Liver (tissue), 10 donors: ENCODE measurements at places on chromosomes 11 and 22. TPM values are rescaled to one million over a fixed set of nuclear protein-coding genes. Genes with fewer than 3 reads are reported as not detected.

MUC6 gene
- 0.25 TPM for total RNA-seq

OR52I1 gene
- total RNA-seq = not detected

DEUP1 gene
- total RNA-seq = not detected

DNA sequence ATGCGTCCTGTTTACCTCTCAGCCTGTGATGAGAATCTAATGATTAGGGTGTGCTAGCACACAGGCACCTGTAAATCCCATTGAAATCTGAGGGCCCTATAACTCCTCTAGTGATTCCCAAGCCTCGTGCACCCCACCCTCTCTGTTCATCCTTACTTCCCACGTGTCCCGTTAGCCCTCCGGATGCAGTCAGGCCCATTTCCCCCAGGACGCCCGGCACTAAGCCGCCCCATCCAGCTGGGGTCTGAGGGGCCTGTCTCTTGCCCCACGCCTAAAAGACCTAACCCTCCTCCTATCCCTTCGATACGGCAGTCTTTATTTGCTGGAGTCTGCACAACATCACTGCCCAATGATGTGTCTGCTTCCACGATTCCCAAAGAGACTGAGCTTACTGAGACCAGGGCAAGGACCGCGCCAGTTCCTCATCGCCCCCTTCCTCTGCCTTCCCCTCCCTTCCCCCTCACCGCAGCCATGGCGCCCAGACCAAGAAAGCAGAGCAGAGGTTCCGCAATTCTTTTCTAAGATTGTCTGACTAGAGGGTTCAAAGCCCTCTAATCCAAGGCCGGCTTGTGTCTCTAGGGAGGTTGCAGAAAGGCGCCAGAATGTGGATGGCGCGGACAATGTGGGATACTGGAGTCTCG is 1.1 kb upstream of the FADS2 start:
- H3K4me3 ChIP-seq = no peak overlapping the region
- H3K27me3 ChIP-seq = no peaks in the 10 kb centered on the region
- no peak for DNase-seq
- no peaks in the 10 kb centered on the region for H3K36me3 ChIP-seq
- peak overlapping the region; percentile 88 for H3K27ac ChIP-seq
- peaks cover 10% of the 10 kb centered on the region for H3K4me1 ChIP-seq

- H3K36me3 ChIP-seq = no peaks in the 10 kb centered on the region
- no peaks in the 10 kb centered on the region for H3K27me3 ChIP-seq
- H3K4me1 ChIP-seq = no peaks in the 10 kb centered on the region
Observed at GRCh38 chr11:124276081-124276480, 19.9 kb downstream of the OR8G5 start.

DNA sequence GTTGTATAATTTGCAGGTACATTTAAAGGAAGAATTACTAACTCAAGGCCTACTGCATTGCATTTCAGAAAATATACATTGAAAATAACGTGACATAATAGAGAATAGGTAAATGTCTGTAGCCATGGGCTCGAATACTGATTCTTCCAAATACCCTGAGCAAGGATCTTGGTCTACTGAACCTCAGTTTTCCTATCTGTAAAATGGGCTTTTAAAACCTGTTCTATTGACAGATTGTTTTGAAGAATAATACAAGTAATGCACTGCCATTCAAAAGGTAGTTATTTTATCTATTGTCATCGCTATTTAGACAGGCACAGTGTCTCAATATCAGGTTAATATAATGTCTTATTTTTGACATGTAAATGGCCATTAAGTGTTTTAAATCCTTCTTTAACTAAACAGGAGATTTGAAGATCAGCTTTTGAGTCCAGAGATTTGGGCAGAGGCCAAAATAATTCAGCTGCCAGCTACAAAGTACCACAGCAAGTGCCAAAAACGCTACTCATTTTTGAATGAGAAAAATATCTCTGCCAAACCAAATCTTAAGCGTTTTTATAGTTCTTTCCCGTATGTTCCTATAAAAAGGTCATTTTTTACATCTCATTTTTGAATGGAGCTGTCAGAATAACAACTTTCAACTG is 56.7 kb downstream of the CTSC start:
- no peak overlapping the region for H3K4me3 ChIP-seq
- DNase-seq = no peak
- peaks cover 10% of the 10 kb centered on the region for H3K4me1 ChIP-seq
- no peaks in the 10 kb centered on the region for H3K27me3 ChIP-seq

- no peaks in the 10 kb centered on the region for H3K27me3 ChIP-seq
- no peak overlapping the region for H3K4me3 ChIP-seq
- no peak overlapping the region for H3K27ac ChIP-seq
- no peaks in the 10 kb centered on the region for H3K4me1 ChIP-seq
Observed at GRCh38 chr11:125157953-125158680, 6.4 kb upstream of the PKNOX2 start.

GRCh38 chr22:25420925-25421904 is 143.3 kb upstream of the GRK3 start:
- no peak for DNase-seq
- H3K27me3 ChIP-seq = peaks cover 8% of the 10 kb centered on the region
- no peak overlapping the region for H3K27ac ChIP-seq
- peaks cover 7% of the 10 kb centered on the region for H3K4me1 ChIP-seq
- no peak overlapping the region for H3K4me3 ChIP-seq

DNA sequence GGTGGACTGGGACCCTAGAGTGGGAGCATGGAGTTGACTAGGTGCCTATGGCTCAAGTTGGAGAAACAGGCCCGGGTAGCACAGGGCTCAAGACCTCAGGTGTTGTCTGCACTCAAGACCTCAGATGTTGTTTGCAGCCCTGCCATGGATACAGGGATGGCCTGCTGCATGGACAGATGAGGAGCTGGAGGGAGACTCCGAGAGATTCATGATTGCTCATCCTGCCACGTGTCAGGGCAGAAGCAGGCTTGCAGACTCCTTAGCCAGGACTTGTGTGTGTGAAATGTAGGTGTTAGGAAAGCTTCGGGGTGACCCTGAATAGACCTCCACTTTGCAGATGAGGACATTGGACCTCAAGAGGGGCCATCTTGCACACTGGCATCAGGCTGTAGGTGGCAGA is 921 bp downstream of the CCDC116 start:
- no peak overlapping the region for H3K4me3 ChIP-seq
- H3K36me3 ChIP-seq = no peaks in the 10 kb centered on the region
- H3K27ac ChIP-seq = no peak overlapping the region
- H3K4me1 ChIP-seq = peaks cover 11% of the 10 kb centered on the region
- DNase-seq = no peak

GRCh38 chr22:23117891-23118646 is 23.7 kb downstream of the RSPH14 start:
- no peak overlapping the region for H3K4me3 ChIP-seq
- no peak for DNase-seq
- no peaks in the 10 kb centered on the region for H3K4me1 ChIP-seq
- H3K27me3 ChIP-seq = no peaks in the 10 kb centered on the region
- no peak overlapping the region for H3K27ac ChIP-seq

DNA sequence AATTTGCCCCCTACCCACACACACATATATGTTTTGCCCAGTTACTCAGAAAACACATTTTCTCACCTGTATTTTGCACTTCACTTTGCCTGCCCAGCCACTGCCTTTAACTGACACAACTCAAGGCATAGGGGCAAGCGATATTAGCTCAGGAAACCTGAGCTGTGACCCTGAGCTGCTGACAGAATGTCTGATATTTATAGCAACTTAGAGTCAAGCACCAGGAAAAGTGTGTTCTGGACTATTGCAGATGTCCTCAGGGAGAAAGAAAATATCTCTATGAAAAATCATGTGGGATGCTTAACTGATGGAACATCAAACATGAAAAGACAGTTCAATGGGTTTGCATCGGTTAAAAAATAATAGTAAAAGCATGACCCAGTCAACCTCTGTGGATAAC is 63.9 kb upstream of the SLC35C1 start:
- no peaks in the 10 kb centered on the region for H3K4me1 ChIP-seq
- no peak for DNase-seq
- no peaks in the 10 kb centered on the region for H3K27me3 ChIP-seq

DNA sequence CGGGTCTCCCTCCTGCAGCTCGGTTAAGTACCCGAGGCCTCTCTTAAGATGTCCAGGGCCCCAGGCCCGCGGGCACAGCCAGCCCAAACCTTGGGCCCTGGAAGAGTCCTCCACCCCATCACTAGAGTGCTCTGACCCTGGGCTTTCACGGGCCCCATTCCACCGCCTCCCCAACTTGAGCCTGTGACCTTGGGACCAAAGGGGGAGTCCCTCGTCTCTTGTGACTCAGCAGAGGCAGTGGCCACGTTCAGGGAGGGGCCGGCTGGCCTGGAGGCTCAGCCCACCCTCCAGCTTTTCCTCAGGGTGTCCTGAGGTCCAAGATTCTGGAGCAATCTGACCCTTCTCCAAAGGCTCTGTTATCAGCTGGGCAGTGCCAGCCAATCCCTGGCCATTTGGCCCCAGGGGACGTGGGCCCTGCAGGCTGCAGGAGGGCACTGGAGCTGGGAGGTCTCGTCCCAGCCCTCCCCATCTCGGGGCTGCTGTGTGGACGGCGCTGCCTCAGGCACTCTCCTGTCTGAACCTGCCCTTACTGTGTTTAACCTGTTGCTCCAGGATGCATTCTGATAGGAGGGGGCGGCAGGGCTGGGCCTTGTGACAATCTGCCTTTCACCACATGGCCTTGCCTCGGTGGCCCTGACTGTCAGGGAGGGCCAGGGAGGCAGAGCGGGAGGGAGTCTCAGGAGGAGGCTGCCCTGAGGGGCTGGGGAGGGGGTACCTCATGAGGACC is 25.0 kb downstream of the FADS3 start:
- H3K36me3 ChIP-seq = peaks cover 5% of the 10 kb centered on the region
- no peak overlapping the region for H3K4me3 ChIP-seq
- H3K27ac ChIP-seq = no peak overlapping the region
- H3K27me3 ChIP-seq = no peaks in the 10 kb centered on the region
- no peaks in the 10 kb centered on the region for H3K4me1 ChIP-seq

GRCh38 chr11:98260983-98261382 is 759.8 kb upstream of the CNTN5 start:
- no peak overlapping the region for H3K4me3 ChIP-seq
- H3K4me1 ChIP-seq = no peaks in the 10 kb centered on the region
- no peak overlapping the region for H3K27ac ChIP-seq
- H3K36me3 ChIP-seq = no peaks in the 10 kb centered on the region
- DNase-seq = no peak

- no peaks in the 10 kb centered on the region for H3K36me3 ChIP-seq
- H3K27ac ChIP-seq = no peak overlapping the region
- peaks cover 2% of the 10 kb centered on the region for H3K27me3 ChIP-seq
- DNase-seq = peak; percentile 39
- H3K4me3 ChIP-seq = no peak overlapping the region
Observed at GRCh38 chr11:133821776-133822175, 23.5 kb downstream of the SPATA19 start.

GRCh38 chr22:18966748-18967147 is 30.7 kb upstream of the PRODH start:
- no peaks in the 10 kb centered on the region for H3K36me3 ChIP-seq
- no peak for DNase-seq
- H3K4me3 ChIP-seq = no peak overlapping the region
- H3K27me3 ChIP-seq = no peaks in the 10 kb centered on the region

- peaks cover 87% of the 10 kb centered on the region for H3K36me3 ChIP-seq
- DNase-seq = no peak
- H3K27ac ChIP-seq = no peak overlapping the region
- H3K27me3 ChIP-seq = no peaks in the 10 kb centered on the region
- no peaks in the 10 kb centered on the region for H3K4me1 ChIP-seq
- H3K4me3 ChIP-seq = no peak overlapping the region
Observed at GRCh38 chr11:72006309-72007088, 7.8 kb downstream of the IL18BP start.

DNA sequence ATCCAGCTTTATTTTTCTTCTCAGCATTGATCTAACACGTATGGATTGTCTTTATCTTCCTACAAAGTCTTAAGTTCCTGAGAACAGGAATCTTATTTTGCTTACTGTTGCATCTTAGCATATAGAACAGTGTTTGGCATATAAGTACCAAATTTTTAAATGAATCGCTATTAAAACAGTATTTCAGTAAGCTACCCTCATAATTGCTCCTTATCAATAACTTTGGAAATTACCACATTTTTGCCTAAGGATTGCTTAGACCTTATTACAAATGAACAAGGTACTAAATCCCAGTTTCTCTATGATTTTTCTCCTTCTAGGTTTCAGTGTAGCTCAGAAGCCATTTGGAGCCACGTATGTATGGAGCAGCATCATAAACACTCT is 9.7 kb downstream of the DEPDC7 start:
- H3K36me3 ChIP-seq = peaks cover 15% of the 10 kb centered on the region
- no peaks in the 10 kb centered on the region for H3K27me3 ChIP-seq
- H3K4me1 ChIP-seq = peaks cover 17% of the 10 kb centered on the region
- DNase-seq = no peak
- no peak overlapping the region for H3K27ac ChIP-seq
- H3K4me3 ChIP-seq = no peak overlapping the region

DNA sequence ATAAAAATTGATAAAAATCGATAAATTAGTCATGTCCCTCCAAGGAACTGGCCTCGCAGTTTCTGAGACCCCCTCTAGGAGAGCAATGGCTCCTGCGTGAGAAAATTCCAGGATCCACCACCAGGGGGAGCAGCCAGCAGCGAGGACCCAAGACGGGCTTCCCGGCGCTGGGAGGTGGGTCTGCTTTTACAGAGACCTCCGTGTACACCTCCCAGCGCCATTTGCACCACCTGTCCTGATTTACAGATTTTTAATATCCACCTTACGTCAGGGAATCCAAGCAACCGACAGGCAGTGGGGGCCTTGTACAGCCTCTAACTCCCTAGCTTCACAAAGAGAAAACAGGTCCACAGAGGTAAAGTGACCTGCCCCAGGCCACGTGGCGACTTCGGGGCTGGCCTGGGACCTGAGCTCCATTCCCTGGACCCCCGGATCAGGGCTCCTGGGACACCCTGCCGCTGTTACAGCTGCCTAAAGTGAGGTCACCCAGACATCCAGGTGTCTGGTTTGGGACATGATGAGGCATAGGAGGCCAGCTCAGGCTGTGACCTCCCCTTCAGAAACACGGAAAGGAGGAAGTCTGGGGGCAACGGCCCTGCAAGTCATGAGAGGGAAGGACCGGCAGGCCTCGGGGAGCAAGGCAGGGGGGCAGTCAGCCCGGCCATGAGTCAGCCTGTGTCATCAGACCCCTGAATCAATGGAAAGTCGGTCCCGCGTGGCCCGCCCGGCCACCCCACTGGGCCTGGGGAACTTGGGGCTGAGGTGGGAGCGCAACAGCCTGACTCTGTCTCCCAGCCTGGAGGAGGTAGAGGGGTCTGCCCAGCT is 3.5 kb downstream of the OSM start:
- H3K4me1 ChIP-seq = no peaks in the 10 kb centered on the region
- peak; percentile 91 for DNase-seq
- no peaks in the 10 kb centered on the region for H3K27me3 ChIP-seq
- H3K36me3 ChIP-seq = no peaks in the 10 kb centered on the region

- no peaks in the 10 kb centered on the region for H3K4me1 ChIP-seq
- no peak for DNase-seq
- no peaks in the 10 kb centered on the region for H3K36me3 ChIP-seq
- no peak overlapping the region for H3K4me3 ChIP-seq
- H3K27ac ChIP-seq = no peak overlapping the region
Observed at GRCh38 chr11:79415411-79415810, 25.4 kb downstream of the TENM4 start.

GRCh38 chr11:26062660-26063059 is 269.3 kb upstream of the ANO3 start:
- no peaks in the 10 kb centered on the region for H3K27me3 ChIP-seq
- H3K4me3 ChIP-seq = no peak overlapping the region
- H3K27ac ChIP-seq = no peak overlapping the region

- H3K27me3 ChIP-seq = no peaks in the 10 kb centered on the region
- DNase-seq = no peak
- H3K36me3 ChIP-seq = no peaks in the 10 kb centered on the region
Observed at GRCh38 chr22:23388517-23388890, 191.6 kb downstream of the IGLL1 start.
